ENCODE measurements at places on chromosomes 3 and 15.

DNA sequence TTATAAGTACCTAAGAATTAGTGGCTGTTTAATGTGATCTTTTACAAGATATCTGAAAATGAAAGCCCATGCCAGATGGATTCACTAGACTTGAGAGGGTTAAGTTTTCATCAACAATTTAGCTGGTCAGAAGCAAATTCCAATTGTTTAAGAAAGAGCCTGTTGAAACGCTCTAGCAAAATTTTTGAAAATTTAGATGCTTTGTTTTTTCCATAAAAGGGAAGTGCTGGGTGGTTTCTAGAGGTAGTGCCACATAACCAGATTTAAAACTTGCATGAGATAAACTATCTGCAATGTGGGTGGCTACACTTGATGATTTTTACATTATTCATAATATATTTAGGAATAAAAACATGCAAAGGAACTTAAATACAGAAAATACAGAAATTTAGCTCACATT lies 48.5 kb upstream of the SKIL start:
- DNase-seq = no peak

DNA sequence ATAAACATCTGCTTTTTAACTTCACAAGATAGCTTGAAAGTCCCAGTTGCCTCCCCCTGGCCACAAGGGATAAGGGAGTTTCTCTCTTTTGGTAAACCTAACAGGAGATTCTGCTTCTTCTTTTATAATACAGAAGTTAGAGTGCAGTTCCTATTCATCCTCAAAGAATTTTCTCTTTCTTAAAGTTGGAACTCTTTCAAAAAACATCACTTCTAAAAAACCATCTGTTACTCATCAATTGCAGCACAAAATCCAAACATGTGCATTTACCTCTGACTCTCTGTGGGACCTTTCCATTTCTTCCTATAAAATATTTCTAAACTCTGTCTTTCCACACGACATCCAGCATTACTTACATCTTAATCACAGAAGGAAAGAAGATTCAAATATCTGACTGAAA lies 5.1 kb downstream of the DPH6 start:
- DNase-seq = no peak

- no peak for DNase-seq
Measured at GRCh38 chr3:31876331-31876730, 104.7 kb downstream of the OSBPL10 start.

DNA sequence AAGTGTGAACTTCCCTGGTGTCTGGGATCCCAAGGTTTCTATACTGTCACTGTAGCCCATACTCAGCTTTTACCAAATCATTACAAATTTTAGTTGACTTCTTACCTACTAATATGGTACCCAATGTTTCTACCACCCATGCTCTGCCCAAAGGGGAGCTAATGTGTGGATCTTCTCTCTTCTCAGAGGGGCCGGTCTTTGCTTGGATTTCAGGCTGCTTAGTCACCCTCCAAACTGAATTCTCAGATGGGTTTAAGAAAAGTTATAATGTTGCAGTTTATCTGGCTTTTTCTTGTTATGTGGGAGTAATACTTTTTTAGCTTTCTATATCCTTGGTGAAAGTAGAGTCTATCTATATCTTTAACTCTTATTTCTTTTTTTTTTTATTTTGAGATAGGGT lies 67.1 kb upstream of the AKAP13 start:
- no peak for DNase-seq

GRCh38 chr3:114333180-114333922 lies 39.5 kb downstream of the TIGIT start:
- DNase-seq = no peak

GRCh38 chr3:190041333-190042041 lies 79.2 kb downstream of the P3H2 start:
- no peak for DNase-seq

DNA sequence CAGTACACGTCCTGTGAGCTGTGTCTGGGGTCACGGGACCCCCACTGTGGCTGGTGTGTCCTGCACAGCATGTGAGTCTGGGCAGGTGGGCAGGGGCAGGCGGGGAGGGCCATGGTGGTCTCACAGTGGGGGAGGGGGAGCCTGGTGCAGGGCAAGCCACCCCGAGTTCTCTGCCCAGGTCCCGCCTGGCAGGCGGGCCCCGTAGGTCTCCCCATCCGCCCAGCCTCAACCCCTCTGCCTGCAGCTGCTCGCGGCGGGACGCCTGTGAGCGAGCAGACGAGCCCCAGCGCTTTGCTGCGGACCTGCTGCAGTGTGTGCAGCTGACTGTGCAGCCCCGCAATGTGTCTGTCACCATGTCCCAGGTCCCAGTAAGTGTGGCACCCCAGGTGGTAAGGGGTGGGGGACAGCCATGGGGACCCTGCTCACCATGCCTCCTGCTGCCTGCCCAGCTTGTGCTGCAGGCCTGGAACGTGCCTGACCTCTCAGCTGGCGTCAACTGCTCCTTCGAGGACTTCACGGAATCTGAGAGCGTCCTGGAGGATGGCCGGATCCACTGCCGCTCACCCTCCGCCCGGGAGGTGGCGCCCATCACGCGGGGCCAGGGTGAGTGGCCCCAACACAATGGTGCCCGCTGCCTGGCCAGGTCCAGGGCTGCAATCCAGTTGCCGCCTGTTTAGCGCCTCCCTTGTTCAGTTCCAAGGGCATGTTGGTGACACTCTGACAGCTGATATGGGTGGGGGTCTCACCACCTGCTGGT lies 21.9 kb downstream of the PLXNA1 start:
- no peak for DNase-seq
